ENCODE measurements at places on chromosomes 7 and 10.

DNA sequence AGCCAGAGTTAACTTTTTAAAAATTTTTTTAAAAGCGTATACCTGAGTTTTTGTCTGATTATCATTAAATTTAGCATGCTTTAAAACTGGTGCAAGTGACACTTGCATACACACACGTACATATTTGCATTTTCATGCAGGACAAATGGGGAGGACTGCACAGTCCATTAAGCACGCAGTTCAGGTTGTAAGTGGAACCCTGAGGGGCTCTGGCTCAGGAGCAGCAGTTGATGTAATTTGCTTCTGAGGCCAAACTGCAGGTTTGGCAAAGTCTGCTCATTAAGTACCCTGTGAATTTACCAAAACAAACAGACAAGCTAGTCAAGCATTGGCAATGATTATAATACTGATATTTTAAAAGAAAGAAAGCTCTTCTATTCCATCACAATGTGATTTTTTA, 215.8 kb upstream of the PFKP start:
- DNase-seq = no peak

DNA sequence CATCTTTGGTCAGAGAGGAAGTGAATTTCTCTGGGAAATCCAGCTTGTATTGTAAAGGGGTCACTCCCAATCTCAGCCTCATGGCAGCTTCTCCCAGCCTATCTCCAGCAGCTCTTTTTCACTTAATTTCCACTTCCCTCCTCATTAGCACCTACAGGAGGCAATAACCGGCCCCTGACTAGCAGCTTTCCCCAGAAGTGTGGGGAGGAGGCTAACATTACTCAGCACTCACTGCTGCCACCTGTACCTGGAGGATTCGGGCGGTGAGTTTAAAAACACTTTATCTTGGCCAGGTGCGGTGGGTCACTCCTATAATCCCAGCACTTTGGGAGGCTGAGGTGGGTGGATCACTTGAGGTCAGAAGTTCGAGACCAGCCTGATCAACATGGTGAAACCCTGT, 3.8 kb downstream of the NODAL start:
- no peak for DNase-seq

GRCh38 chr7:151235091-151235787, 3.0 kb downstream of the CHPF2 start:
- DNase-seq = no peak

DNA sequence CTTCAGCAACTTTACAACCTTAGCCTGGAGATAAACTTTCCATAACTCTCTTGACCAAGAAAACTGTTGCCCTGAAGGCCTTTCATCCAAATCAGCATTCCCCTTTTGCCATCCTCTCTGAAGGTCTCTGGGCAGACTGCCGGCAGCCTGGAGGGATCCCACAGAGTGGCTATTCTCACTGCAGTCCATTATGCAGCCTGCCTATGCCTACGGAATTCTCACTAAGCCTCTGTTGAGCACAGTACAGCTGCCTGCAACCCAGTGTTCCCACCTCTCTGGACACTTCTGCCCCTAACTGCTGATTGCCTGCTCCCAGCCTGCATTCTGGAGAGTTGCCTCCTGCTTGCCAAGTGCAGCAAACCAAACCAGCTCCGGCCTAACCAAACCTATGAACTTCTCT, 548.9 kb upstream of the STEAP1 start:
- no peak for DNase-seq

- no peak for DNase-seq
Measured at GRCh38 chr7:179209-179681, 13.1 kb upstream of the FAM20C start.

- DNase-seq = no peak
Measured at GRCh38 chr7:37683246-37684120, at the start of gene GPR141. Gene GPR141, plus strand, starts transcription at chr7:37683766. Its CDS starts 56,628 bp downstream, at chr7:37740394.

- DNase-seq = no peak
Measured at GRCh38 chr7:42698600-42699374, 213.1 kb downstream of the C7orf25 start.

DNA sequence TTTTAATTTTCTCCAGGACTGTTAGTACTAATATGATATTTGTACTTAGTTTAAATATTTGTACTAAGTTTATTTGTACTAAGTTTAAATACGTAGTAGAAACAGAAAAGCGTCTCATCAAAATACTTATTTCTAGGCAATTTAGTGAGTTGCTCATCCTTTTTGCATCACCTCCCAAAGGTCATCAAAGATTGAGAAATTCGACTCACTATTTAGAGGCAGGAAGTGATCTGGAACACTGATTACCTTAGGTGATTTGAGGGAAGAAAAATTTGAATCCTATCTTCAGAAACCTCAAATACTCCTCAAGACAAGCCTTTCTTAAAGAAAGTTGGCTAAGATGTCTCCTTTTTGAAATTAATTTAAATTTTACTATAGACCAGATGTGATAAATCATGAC, 14.5 kb downstream of the WNT16 start:
- no peak for DNase-seq

Data from stimulated activated CD8-positive, alpha-beta memory T cell treated with anti-CD3 and anti-CD28 coated beads, Interleukin-4, amount 100 ng/mL, for 1 hour (primary cell).